ENCODE measurements at places on chromosomes 1 and 21.

DNA sequence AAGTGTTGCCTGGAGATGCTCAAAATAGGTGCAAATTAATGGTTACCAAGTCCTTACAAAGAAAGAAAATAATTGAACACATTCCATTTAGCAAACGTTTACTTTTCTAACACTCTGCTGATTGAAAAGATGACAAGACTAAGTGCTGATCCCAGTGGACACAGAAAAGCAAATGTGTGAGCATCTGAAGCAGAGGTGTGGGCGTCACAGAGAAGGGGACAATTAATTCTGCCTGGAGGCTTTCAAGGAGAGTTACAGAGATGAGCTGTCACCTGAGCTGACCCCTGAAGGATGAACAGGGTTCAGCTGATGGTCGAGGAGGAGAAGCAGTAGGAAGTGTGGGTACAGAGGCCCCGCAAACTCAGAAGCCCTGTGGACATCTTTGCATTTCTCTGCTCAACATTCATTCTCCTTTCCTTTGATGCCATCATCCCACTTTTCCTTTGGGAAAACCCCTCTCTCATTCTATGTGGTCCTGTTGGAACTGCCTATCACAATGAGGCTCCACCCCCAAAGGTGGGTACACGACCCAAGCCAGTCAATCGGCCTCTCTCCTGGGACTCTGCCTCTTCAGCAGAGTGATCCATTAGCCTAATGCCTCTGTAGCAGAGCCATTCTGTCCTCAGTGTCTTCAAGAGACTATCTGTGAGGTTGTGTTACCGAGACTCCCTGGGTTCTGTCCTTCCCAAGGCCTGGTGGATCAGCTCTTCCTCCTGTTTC lies 17.2 kb upstream of the PLA2G2E start:
- no peak for DNase-seq

DNA sequence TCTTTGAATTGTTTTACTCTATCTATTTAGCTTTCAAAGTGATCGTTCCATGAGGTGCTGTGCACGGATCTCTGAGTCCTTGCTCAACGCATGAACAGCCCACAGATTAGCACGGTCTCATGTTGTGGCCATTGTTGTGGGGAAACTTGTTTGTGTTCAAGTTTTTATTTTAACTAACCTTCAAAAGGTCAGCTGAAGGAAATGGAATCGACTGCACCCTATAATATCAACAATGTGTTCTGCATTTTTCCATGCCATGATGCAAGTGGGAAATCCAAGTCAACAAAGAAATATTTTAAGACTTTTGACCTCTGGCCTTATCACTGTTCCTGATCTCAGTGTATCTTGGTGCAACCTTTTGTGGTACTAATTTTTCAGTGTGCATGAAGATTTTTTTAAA lies 6.1 kb downstream of the SH2D1B start:
- no peak for DNase-seq

DNA sequence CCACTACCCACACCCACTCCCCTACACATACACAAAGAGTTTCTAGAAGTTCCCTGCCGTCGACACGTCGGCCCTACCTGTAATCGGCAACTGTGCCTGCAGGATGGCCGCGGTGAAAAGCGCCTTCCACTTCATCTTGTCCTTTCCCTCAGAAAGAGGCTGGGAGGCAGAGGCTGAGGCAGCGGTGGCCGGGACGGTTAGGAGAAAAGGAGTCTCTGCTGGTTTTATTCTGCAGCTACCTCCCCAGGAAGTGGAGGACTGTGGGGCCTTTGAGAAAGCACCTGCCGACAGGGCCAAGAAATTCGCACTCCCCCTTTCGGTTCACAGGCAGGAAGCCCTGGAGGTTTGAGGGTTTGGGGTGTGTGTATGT lies at the start of gene CD247:
Gene CD247, minus strand, starts transcription at position 199 of the 370 bp plus-strand sequence. Its CDS starts 64 bp downstream, at position 135.
- DNase-seq: no peak

- no peak for DNase-seq
Measured at GRCh38 chr1:238653693-238654321, 732.6 kb upstream of the CHRM3 start.

GRCh38 chr21:18989953-18990495 lies 586.4 kb upstream of the TMPRSS15 start:
- DNase-seq: no peak

- no peak for DNase-seq
Measured at GRCh38 chr1:153364156-153364555, 6.5 kb downstream of the S100A9 start.

DNA sequence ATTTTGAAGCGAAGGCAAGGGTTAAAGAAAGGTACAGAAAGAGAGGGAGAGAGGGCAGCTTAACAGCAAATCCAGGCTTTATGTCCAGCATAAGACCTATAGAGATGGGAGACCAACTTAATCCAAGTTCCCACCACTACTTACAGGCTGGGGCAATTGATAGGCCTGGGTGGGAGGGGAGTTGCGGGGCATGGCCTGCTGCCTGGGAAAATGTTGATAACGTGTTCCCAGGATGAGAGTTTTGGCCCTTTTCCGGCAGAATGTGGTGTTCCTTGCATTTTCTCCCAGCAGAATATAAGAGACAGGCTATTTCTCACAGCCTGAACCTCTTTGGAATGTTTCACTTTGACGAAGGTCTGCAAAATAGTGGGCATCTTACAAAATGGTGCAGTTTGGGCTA lies 34.9 kb upstream of the PLA2G5 start:
- DNase-seq: no peak

DNA sequence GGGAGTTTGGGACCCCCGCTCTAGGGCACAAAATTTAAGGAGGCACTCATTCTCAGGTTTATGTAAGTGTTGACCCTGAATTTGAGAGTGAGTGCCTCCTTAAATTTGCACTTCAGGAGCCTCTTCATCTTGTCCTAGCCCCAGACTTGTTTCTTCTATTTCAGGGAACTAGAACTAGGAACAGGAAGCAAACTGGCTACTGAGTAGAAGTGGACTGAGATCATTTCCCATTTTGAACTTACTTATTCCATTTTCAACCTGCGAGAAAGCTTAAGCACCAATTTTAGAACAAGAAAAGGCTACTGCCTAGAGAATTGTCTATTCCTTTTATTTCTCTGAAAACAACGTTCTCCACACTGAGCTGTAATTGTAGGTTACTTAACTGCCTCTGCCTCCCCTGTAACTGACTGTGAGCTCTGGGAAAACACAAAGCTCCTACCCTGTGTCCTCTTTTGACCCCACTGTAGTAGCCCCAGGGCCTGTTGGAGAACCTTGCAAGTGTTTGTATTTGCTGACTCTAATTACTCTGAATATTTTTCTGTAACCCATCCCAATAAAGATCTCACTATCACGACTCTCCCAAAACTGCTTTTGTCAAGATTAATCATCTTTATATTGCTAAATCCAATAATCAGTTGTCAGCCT lies 2.5 kb downstream of the PPT1 start:
- DNase-seq: no peak

DNA sequence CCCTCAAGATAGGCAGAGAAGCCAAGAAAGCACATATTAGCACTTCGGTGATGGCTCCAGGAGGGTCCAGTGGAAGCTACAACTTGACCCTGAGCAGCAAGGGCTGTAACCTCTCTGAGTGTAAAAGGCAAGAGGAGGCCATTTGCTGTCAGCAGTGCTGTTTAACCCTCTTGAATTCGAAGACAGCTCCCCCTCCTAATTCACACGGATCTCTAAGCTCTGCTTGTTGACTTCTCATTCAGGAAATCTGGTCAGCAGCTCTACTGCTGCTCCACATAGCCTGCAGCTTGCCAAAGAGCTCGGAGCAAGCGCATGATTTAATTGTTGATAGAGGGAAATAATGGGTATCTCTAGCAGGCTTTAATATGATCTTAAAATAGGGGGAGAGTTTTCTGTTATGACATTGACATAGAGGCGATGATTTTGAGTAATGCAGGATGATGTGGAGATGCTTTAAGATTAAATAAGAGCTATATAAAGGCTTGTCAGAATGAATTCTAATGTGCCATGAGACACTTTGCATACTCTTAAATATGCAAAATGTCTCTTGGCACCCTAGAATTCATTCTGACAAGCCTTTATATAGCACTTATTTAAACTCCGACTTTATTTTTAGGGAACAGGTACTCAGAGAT lies 79.4 kb upstream of the USH2A start:
- no peak for DNase-seq

- no peak for DNase-seq
Measured at GRCh38 chr1:225415307-225415706, 12.5 kb downstream of the LBR start.

DNA sequence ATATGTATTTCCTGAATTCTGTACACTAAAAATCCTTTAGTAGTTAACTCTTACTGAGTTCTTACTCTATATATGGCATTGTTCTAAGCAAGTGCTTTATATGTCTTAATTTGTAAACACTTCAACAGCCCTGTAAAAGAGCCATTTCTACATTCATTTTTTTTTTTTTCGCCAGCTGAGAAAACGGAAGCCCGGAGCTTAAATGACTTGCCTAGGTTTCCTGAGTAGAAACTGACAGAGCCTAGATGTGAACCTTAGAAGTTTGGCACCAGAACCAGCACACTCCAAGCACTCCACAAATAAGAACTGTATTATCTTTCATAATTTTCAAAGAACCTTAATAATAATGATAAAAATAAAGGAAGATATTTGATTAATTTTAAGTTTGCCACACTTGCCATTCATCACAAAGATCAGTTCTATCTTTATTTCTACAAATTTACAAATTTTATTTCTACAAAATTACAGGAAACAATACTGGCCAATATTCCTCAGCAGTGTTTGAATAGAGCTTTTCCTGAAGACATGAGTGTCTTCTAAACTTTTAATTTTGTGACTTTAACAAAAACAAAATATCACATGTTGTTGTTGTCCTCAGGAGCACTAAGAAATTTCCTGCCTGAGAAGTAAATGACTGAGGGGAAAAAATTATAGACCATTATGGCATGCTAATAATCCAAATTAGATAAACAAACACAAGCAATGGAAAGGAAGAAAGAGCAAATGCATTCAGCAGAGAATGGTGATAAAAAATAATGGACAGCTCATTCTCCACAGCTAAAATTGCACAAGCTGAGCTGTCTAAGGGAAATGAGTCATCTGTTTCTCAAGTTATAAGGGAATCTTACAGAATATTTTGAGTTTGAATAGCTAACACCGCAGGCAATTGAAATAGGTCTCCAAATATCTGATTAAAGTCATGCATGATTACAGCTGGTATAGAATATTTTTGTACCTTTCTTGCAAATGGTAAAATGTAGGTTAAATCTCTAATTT lies 71.2 kb downstream of the DPYD start:
- no peak for DNase-seq

GRCh38 chr1:27634177-27634984 lies 604 bp downstream of the FGR start:
- no peak for DNase-seq

DNA sequence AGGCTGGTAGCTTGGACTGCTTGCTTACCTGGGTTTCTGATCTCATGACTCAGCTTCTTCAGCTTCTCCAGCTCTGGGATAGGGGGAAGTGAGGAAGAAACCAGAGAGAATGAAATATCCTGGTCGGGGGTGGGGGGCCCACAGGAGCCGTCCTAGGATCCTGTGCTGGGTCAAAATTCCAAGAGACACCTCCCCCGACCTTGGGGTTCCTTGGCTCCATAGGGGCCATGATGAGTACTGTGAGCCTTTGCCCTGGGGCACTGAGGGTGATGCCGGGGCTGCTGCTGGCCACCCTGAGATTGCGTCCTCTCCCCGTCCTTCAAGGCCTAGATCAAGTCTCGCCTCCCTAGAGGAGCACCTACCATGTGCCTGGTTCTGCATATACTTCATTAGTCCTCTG lies 40.0 kb downstream of the MYOM3 start:
- no peak for DNase-seq

DNA sequence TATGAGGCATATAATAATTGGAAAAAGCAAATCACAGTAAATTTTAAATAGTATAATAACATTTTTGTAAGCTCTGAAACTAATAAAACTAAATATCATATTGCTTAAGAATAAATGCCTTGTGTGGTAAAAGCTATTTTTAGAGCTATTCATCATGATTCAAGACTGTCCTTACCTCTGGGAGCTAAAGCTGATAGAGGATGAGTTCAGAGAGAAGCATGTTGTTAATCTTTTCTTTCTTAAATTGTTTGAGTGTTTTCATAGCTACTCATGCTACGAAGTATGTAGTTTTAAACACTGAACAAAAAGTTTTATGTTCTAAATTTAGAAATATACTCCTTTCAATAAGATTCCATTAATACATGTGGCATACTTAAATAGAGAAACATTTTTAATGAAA lies 30.5 kb downstream of the IFI16 start:
- DNase-seq: no peak

DNA sequence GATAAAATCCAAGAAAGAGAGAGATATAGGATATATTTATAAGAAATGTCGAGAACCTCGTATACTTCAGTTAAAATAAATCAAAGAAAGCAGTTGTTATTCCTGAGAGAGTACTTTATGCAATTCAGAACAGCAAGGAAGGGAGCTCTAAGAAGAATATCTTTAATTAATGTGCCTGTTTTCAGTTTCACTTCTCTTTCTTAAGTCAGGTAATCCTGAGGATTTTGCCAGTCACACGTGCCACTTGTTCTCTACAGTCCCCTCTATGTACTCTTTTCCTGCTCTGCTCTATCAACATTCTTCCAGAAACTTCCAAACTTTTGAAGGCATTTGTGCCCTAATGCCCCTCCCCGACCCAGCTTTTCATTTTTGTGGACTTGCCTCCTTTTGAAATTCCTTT lies 211.9 kb downstream of the AKT3 start:
- DNase-seq: no peak

DNA sequence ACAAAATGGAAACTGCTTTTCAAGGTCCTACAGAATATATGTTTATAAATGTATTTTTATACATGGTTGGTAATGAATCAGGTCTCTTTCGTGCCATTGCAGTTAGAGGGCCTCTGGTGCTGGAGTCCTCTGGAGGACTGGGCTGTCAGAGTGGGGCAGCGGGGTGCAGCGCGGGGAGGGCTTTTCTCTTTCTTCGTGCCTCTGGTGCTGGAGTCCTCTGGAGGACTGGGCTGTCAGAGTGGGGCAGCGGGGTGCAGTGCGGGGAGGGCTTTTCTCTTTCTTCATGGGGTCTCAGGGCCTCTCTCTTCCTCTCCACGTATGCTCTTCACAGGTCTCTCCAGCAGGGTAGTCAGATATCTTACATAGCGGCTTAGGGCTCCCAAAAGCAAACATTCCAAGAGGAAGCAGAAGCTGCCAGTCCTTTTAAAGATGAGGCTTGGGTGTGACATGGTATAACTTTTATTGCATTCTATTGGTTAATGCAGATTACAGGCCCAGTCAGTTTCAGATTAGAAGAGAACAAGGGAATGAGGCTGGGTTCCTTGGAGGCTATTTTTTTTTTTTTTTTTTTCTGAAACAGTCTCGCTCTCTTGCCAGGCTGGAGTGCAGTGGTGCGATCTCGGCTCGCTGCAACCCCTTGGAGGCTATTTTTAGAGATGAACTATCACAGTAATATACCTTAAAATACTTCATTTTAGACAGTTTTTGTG lies 13.1 kb downstream of the SDCCAG8 start:
- DNase-seq: no peak

- no peak for DNase-seq
Measured at GRCh38 chr21:17105932-17106331, 406.9 kb upstream of the CXADR start.

DNA sequence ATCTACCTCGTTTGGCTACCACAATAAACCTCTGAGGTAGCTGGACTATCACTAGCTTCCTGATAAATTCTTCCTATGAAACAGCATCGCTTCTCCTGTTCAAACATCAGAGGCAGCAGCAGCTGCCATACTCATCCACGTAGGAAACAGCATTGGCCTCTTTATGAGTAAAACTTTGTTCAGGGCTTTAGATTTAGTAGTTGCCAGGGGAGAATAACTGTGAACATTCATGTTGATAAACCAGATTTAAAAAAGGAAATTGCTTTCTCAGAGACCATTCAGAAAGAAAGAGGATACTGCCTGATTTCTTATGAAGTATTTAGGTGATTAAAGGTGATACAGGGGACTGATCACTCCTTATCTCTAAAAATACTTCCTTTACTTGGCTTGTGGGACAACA lies 7.2 kb downstream of the CEP170 start:
- no peak for DNase-seq
